Gastroesophageal sphincter (tissue), 4 donors: ENCODE measurements at places on chromosomes 13 and 19.
A peak's percentile ranks its signal among the peaks of the same experiment; 100 is the strongest.

GRCh38 chr13:40613192-40613818 is 53.1 kb downstream of the FOXO1 start:
- ATAC-seq, result peak; percentile 46

DNA sequence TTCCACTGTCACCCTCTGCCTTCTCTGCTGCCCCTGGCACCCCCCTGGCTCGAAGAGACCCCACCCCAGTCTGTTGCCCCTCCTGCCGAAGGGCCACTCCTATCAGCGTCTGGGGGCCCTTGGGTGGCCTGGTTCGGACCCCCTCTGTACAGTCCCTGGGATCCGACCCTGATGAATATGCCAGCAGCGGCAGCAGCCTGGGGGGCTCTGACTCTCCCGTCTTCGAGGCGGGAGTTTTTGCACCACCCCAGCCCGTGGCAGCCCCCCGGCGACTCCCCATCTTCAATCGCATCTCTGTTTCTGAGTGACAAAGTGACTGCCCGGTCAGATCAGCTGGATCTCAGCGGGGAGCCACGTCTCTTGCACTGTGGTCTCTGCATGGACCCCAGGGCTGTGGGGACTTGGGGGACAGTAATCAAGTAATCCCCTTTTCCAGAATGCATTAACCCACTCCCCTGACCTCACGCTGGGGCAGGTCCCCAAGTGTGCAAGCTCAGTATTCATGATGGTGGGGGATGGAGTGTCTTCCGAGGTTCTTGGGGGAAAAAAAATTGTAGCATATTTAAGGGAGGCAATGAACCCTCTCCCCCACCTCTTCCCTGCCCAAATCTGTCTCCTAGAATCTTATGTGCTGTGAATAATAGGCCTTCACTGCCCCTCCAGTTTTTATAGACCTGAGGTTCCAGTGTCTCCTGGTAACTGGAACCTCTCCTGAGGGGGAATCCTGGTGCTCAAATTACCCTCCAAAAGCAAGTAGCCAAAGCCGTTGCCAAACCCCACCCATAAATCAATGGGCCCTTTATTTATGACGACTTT is 2.0 kb downstream of the ZFP36 start:
- ATAC-seq, result no peak

DNA sequence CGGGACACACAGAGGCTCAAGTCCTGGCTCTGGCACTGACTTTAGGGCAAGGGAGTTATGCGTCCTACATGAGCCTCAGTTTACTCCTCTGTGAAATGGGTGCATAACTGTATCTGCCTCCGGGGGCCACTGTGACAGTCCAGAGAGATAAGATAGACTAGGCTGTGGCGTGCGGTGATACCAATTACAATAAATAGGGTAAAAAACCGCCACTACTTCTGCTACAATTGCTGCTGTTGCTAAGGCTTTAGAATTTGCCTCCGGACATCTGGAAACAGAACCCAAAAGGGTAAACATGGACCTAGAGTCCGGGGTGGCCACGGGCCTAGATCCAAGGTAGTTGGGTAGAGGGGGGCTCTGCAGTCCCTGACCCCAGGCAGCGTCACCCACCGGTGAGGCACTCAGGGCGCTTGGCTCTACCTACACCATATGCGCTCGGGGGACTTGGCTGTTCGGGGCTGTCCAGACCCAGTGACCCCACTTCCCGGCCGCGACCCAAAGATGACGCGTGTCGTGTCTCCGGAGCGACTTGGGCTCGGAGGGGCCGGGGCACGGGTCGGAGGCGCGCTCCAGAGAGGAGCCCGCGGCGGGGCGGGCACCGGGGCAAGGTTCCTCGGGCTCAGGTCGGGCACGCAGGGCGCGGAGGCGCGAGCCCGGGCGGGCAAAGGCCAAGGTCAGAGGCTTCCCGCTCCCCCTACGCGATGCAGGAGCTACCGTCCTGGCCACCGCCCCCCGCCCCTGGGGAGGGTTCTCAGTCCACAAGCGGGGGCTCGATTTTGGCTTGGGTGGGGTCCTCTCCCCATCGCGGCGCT is 1.1 kb downstream of the INSR start:
- peak; percentile 12 for ATAC-seq

DNA sequence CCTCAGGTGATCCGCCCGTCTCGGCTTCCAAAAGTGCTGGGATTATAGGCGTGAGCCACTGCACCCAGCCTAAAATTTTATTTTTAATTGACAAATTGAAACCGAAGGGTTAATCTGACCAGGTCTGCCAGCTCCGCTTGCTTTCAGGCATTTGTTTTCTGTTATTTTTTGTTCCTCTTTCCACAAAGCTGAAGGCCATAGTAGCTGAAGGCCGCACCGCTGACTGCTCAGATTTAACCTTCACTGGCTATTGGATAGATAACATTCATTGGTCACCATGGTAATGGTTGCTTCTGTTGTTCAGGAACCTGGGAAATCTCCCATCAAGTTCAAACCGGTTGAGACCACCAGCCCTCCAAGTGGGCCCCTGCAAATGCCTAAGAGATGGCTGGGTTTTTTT is 124.5 kb upstream of the USP29 start:
- ATAC-seq, result no peak

DNA sequence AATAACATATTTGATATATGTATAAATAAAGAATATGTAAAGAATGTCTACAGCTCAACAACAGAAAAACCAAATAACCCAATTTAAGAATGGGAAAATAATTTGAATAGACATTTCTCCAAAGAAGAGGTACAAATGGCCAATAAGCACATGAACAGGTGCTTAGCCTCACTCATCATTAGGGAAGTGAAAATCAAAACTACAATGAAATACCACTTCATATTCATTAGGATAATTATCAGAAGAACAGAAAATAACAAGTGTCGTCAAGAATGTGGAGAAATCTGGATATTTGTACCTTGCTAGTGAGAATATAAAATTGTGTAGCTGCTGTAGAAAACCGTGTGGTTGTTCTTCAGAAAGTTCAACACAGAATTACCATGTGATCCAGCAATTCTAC is 8.4 kb upstream of the SUPT20H start:
- no peak for ATAC-seq

GRCh38 chr13:32277839-32278238 is 37.3 kb downstream of the ZAR1L start:
- ATAC-seq, result no peak

GRCh38 chr19:47107953-47108746 is 5.4 kb downstream of the ZC3H4 start:
- ATAC-seq, result no peak

DNA sequence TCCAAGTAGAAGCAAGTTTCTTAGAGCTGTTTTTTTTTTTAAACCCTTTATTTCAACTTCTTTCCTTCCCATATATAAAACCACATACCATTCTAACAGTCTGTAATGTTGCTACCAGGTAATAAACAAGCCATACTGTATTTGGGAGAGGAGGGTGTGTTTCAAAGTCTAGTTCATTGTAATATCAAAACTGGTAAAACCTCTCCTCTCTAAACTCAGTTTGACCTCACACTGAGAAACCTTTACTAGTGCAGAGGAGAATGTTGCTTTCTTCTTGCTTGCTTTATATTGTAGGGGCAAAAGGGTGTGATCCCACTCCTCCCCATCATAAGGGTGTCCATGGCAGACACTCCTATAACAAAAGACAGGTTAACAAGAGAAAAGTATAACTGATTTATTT is 155.1 kb downstream of the GGACT start:
- ATAC-seq, result no peak

DNA sequence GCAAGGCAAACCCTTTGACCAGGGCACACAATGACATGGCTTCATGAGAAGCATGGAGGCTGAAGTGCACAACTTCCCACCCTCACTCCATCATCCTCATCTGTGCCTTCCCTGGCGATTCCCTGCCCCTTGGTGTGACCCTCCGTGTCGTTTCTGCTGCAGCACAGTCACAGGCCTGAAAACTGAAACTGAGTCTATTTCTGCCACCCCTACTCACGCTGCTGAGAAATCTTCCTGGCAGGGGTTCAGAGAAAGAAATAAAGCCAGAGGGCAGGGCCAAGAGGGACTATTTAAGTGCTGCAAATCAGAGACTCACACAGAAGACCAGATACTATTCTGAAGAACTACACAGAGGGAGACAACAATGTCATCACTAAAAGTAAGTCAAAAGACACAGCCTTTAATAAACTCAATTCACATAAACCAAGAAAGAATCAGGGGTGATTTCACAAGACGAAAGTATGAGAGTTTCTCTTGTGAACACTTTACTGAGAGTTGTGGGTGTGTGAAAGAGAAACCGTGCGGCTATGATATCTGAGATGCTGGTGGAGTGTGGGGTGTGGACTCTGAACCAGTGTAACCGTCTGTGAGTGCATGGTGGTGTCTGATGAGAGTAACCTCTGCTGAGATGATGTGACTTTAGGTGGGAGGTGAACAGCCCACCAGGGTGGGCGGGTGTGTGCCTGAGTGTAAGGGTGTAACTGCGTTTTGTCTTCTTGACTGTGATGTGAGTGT is 23.5 kb downstream of the LGALS16 start:
- no peak for ATAC-seq

DNA sequence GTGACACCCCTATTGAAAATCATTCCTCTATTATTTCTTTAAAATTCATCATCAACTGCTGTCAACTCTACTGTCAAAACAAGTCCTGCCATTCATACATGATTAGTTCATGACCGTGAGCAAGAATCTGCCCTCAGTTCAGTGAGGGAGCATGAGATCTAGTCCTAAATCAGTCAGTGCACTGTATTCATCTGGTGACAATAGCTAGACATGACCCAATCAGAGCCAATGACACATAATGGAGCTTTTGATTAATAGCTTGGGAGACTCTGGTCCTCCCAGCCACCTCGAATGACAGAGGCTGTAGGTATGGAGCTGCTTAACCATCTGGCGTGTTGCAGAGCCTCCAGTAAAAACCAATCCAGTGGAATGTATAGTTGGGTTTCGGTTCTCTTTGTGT is 46.9 kb upstream of the ARGLU1 start:
- ATAC-seq, result no peak

- ATAC-seq, result peak; percentile 26
Observed at GRCh38 chr19:49441210-49441959, at the start of gene SLC17A7. Gene SLC17A7, minus strand, starts transcription at chr19:49441527. Its CDS starts 148 bp downstream, at chr19:49441379.

DNA sequence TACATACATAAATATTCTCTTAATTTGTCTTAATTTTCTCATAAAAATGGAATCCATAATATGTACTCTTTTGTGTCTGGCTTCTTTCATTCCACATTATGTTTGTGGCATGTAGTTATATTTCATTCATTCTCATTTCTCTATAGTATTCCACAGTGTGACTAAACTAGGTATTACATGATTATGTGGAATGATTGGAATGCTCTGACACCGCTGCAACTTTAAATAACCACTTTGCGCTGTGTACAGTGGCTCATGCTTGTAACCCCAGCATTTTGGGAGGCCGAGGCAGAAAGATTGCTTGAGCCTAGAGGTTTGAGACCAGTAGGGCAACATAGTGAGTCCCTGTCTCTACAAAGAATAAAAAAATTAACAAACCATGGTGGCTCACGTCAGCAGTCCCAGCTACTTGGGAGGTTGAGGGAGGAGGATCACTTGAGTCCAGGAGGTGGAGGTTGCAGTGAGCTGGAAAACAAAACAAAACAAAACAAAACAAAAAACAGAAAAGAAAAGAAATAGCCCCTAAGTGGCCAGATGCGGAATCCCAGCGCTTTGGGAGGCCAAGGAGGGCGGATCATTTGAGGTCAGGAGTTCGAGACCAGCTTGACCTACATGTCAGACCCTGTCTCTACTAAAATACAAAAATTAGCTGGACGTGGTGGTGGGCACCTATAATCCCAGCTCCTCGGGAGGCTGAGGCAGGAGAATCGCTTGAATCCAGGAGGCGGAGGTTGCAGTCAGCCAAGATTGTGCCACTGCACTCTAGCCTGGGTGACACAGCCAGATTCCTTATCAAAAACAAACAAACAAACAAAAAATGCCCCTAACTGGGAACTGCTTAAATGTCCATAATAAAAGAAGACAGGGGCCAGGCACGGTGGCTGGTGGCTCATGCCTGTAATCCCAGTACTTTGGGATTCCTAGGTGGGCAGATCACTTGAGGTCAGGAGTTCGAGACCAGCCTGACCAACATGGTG is 8.0 kb upstream of the SAE1 start:
- ATAC-seq, result no peak

DNA sequence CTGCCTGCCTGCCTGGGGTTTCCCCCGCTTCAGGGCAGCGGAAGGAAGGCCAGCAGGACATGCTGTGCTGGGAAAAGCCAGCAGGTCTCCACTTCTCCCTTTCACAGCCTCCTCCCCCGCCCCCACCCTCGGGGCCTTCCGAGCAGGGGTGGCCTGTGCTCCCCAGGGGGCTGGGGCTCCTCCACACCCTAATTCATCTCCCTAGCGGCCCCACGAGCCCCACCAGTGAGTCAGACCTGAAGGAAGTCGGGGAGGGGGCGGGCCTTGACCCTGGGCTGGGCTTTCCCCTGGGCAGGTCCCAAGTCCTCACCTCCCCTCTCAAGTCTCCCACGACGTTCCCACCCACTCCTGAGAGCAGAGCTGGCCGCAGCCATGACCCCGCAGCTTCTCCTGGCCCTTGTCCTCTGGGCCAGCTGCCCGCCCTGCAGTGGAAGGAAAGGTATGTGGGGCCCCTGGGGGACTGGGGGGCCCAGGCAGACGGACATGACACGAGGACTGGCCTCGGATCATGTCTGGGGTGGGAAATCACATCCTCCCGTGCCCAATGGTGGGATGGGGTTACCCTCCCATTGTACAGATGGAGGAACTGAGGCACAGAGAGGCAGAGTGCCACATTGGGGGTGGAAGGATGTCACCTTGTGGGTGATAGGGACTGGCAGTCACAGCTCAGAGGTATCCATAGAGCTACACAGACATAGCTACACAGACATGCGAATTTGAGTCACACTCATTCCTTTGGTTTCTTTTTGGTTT is at the start of gene EBI3:
Gene EBI3, plus strand, starts transcription at position 345 of the 753 bp plus-strand sequence. Its CDS starts 28 bp downstream, at position 373.
- ATAC-seq, result no peak

DNA sequence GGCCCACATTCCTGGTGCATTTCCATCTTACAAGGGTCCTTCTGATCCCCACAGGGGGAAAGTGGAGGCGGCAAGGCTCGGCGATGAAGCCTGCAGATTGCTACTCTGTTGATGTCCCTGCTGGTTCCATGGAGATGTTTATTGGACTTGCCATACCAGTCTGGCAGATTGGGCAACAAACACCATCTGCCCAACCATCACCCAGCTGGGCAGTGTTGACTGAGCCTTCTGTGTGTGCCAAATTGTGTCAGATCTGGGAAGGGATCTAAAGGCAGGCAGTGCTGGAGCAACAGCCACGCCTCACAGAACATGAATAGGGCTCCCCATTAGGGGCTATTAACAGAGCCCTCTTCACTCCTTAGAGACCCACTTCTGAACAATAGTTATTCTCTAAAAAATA is 35.0 kb downstream of the FLT1 start:
- no peak for ATAC-seq
